Left cardiac atrium (tissue), 4 donors: ENCODE measurements at places on chromosomes 6 and 20. TPM values are rescaled to one million over a fixed set of nuclear protein-coding genes. Genes with fewer than 3 reads are reported as not detected.

Gene KCNB1
- 2.0 TPM for total RNA-seq

Gene HAO1
- not detected for total RNA-seq

DNA sequence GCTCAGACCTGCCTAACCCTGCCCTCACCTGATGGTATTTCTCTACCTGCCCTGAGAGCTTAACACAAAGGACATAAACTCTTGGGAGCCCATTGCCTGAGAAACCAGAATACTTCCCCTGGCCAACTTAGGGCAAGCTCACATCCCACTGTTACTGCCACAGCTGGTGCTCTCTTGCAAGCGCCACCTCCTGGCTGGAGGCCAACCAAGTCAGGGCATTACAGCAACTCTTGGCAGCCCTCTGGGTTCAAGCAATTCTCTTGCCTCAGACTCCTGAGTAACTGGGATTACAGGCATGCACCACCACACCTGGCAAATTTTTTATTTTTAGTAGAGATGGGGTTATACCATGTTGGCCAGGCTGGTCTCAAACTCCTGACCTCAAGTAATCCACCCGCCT is 70.1 kb downstream of the HECA start:
- DNase-seq = no peak

DNA sequence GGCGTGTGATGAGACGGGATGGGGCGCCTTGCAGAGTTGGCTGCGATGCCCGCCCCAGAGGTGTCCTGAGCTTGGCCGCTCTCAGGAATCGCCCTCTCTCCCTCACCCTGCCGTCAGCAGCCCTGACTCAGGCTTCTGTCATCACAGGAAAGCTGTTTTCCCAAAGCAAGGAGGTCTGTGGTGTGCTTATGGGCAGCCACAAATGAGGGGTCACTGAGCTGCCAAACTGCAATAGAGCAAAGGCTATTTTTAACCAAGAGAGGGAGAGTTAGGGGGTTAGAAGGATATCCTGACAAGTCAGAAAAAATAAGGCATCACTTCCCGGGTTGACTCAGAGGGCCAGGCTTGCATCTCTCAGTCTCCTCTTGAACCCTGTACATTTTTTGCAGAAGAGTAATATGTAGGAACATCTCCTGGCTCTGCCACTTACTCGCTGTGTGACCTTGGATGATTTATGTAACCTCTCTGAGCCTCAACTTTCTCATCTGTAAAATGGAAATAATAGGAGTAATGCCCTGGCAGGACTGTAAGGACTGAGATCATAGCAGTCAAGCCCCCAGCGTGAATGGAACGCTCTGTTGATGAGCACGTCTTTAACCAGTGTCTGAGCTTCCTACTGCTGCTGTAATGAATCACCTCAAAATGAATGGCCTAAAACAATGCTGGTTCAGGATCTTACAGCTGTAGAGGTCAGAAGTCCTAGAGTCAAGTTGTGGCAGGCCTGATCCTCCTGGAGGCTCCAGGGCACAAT is 181.9 kb downstream of the NFATC2 start:
- DNase-seq = no peak

- DNase-seq = no peak
Observed at GRCh38 chr6:154206141-154206540, 150.5 kb downstream of the IPCEF1 start.

DNA sequence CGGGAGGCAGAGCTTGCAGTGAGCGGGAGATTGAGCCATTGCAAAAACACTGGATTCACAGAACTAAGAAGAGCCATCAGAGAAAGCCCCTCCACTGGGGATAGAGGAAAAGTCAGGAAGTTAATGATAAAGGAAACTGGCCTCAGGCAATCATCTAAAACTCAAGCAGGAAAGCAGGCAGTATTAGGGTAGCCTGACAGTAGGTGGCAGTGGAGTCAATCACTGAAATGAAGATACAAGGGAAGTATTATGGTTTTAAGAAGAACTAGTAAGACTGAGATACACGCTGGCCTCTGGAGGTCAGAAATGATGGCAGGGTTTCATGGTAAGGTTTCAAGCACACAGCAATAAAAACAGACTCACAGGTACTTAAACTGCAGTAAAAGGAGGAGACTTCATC is 578.3 kb downstream of the HACE1 start:
- DNase-seq = no peak

DNA sequence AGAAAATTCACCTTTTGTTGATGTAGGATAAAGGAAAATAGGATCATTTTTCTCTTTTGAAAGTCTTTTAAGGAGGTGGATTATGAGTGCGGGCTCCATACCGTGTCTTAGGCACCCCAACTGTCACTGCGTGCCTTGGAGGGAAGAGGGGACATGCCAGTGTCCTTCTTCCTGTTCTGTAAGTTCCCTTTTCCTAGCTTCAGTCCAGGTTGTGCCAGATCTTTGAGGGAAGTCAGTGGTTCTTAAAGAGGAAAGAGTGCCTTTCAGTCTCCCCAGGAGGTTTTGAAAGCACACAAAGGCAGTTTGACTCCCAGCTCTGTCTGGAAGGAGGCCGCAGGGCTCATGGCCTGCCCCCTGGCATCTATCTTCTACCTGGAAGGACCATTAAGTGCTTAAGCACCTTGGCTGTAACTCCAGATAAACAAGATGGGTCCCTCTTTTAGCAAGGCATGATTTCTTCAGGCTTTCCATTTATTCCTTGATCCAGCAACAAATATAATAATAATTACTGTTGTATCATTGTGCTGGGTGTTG is 13.0 kb downstream of the EFCAB8 start:
- no peak for DNase-seq

DNA sequence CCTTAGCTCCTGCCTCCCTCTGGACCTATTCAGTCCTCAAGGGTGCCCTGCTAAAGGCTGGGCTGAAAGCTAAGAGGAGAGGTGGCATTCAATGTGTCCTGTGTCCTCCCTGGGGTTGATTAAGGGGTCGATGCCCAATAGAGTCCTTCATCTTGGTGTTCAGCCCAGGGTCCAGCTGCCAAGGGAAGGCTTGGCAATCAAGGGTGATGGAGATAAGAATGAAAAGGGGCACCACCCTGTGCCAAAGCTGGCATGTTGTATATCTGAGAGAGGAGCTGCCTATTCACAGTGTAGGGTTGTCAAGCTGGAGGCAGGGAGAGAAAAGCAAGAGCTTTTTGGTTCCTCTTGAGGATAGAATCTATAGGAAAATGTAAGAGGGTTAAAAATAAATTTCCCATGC is 12.3 kb downstream of the C20orf173 start:
- DNase-seq = no peak

DNA sequence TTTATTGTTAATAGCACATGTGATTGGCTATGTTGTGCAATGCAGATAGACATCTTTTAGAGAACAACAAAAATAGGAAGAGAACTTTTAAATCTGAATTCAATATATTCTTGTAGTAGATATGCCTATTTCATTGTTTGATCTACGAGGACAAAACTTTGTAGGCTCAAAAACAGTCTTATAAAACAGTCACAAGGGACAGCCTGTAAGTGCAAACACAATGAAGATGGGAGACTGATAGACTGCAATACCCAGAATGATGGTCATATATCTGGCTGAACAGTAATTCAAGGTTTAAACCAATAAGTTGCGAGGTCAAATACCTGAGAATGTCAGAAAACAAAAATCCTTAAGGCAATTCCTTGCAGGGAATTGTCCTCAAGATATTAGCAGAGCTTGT is 1342.9 kb upstream of the ADGRB3 start:
- DNase-seq = no peak
